Thyroid gland (tissue), 4 donors: ENCODE measurements at places on chromosomes 16 and 17.

DNA sequence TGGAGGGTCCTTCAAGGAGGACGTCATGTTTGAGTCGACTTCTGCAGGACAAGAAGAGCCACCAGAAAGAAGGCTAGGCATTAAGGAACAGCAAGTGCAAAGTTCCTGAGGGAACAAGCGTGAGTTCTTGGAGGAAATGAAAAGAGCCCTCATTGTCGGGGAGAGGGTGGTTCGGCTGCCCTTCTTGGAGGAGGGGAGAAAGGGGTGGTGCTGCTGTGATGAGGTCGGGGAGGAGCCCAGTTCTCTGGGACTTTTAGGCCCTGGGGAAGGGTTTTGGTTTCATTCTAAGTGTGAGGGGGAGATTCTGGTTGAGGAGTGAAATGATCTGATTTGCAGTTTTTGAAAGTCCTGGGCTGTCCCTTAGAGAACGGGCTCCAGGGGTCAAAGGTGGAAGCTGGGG, 4.1 kb downstream of the BICDL2 start:
- no peak for DNase-seq

GRCh38 chr16:85819245-85819644, 19.8 kb downstream of the COX4I1 start:
- peak; percentile 78 for DNase-seq

- no peak for DNase-seq
Measured at GRCh38 chr16:73504591-73505575, 457.0 kb upstream of the ZFHX3 start.

DNA sequence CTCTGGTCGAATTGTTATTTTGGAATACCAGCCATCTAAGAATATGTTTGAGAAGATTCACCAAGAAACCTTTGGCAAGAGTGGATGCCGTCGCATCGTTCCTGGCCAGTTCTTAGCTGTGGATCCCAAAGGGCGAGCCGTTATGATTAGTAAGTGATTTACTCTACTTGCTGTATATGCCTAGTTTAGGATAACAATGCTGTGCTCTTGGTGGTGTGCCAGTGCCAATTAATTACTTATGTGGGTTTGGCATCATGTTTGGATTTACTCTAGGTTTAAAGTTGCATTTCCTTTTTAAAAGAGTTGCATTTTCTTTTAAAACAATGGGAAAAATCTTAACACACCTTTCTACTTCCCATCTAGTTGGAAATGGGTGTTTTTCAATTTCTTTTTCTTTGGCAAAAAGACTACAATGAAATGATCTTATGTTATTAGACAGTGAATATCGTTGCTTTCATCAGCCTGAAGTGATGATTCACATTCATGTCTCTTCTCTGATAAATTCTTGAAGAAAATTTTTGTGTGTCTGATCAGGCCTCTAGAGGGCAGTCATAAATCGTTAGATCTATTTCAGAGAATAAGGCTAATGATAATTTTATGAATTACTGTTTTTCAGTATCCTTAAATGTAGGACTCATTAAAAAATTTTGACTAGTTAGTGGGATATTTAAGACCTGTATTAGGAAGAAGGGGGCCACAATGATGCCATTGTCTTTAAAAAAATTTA, 5.6 kb downstream of the SF3B3 start:
- DNase-seq, result no peak
